ENCODE measurements at places on chromosomes 1 and 21.

DNA sequence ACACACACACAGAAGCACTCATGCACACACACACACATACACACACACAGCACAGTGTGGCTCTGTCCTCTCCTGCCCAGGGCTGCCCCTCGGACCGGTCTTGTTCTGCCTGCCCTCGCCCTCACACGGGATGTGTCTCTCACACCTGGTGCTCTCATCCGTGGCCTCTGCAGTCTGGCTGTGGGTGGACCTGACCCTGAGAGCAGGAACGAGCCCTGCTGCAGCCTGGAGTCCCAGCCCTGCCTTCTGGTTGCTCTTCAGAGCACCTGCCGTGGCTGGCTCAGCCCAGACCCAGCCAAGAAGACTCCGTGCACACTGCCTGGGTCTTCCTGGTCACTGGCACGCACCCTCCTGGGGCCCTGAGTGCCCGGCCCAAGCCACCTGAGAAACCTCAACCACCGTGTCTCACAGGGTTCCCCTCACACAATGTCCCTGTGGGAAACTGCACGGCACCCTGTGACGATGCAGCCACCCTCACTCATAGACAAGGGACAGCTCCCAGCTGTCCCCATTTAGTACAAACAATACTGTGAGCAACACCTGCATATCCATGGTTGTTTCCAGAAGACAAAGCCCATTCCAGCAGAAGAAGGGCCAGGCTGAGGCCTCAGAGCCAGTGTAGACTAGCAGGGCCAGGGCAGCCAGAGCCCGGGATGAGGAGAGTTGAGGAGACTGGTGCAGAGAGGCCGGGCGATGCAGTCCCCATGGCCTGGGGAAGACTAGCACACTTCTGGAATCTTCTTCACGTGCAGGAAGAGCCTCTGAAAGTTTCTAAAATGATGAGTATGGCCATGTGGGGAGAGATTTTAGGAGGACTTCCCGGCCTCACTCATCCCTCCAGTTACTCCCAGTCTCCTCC, 234.0 kb downstream of the NPHP4 start:
- DNase-seq, result no peak

- DNase-seq, result no peak
These were observed 814.5 kb upstream of the NEGR1 start for GRCh38 chr1:73096841-73097240.

GRCh38 chr1:245666412-245666811, 511.6 kb downstream of the KIF26B start:
- DNase-seq, result no peak

- no peak for DNase-seq
These were observed 36.9 kb upstream of the COA6 start for GRCh38 chr1:234336359-234336758.

Data from neural crest cell (in vitro differentiated cells).